CD4-positive, alpha-beta T cell treated with Interleukin-1 beta for 1 hour (primary cell): ENCODE measurements at places on chromosomes 2 and 18.
A peak's percentile ranks its signal among the peaks of the same experiment; 100 is the strongest.

DNA sequence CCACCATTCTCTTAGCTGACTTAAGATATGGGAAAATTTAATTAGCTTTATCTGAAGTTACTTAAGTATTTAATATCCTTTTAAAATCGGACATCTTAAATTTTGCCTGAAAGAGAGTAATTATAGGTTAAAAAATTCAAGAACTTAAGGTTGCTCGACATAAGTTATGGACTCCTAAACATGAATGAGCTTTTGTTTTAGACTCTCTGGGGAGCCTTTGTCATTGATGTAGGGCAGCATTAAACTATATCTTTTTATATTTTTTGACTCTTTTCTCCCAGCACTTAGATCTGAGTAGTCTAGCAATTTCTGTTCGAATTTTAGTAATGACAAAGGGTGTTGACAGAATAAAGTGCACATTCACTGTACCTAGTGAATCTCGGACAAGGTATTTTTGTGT, 4.7 kb downstream of the PHLPP1 start:
- no peak for DNase-seq

- no peak for DNase-seq
These were observed 270.3 kb downstream of the ATAD2B start for GRCh38 chr2:23656597-23656973.

- DNase-seq: no peak
These were observed 203.7 kb downstream of the KLHL29 start for GRCh38 chr2:23588508-23589201.

- DNase-seq: no peak
These were observed 475.0 kb upstream of the POU3F3 start for GRCh38 chr2:104378853-104379374.

DNA sequence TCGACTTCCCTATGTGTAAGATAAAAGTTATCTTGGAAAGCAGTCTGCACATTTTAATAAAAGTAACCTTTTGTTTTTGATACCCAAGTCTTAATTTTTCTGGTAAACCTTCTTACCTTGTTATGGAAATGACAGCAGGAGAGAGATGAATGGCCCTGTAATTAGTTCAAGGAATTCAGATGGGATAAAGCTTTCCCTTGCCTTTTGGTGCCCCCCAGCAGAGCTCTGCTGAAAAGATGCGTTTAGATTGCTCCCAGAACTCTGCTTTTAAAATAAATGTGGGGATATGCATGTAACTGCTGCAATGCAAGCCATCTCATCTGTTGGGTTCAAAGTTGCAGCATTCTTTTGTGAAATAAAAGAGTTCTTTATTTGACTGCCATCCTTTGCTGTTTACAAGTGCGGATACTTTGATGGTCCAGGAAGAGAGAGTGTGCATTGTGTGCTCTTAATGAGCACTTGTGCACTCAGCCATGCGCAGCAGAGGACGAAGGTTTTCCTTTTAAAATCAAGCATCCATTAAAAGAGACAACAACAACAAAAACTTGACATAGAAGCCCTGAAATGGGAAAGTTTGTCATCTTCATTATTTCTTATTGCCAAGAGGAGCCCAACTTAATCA, 176.7 kb upstream of the ST6GAL2 start:
- no peak for DNase-seq

GRCh38 chr2:146321175-146321574, 1523.7 kb upstream of the ACVR2A start:
- DNase-seq: no peak

DNA sequence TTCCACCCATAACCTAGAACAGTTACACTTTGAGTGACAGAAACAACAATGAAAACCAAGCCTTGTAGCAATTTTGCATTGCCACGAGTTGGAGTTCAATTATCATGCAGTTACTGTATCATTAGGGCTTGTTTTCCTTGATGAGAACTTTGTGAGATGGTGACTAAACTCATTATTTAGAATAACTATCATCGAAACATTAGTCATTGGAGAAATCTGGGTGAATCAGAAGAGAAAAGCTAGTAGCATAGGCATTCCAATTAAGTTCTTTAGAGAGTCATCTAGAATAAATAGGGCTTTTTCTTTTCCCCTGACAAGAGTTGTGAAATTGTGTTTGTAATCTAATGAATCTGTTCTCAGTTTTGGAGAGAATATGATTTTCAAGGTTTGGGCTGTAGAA, 122.8 kb upstream of the DOCK10 start:
- DNase-seq: no peak

DNA sequence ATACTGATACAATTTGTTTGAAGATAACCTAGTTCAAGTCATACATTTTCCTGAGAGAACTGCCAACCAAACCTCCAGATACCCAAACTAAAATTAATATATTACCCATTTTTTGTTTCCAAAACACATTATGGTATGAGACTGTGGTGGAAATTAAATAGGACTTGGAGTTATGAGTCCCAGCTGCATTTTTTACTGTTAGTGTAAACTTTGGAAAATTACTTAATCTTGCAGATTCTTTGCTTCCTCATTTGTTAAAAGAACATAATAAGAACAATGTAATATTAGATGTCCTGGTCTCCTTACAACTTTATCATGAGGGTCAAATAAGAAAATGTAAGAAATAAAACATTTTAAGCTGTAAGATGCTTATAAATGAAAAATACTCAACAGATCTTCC, 98.2 kb upstream of the TRIB2 start:
- no peak for DNase-seq

- DNase-seq: peak; percentile 2
These were observed 376 bp downstream of the NDUFA10 start for GRCh38 chr2:240024766-240025165.

GRCh38 chr2:238670111-238670585, 177.7 kb upstream of the TWIST2 start:
- DNase-seq: no peak

GRCh38 chr2:6906165-6906741, 11.0 kb upstream of the RNF144A start:
- DNase-seq: no peak

DNA sequence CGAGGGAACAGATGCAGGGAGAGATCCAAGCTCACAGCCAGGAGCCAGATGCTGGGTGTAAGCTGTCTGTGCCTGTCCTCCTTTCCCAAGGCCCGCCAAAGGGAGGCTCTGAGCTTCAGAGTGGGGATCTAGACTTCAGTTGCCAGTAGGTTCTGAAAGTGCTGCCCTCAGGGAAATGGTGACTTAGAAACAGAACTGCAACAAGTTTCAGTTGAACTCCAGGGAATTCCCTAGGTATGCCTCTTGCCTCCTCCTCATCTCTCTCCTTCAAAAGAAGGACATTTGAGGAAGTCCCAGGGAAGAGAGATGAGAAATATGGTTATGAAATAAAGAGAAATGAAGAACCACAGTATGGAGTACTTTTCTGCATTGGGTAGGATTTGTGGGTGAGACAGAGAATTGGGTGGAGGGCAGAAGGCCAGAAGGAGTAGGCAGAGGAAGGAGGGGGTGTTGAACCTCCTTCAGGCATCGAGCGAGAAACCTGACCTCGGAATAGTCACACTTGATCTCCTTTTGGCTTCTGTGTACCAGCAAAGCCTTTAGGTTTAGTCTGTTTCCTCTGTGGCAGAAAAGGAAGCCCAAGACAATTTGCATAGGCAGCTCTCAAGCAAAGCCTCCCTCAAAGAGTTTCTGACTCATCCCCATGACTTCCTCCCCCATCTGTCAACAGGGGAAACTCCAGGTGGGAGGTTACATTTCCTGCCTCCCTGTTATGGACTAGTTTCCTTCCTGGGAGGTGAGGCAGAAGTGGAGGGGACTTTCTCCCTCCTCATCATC, 45.7 kb downstream of the QPCT start:
- DNase-seq: peak; percentile 72

DNA sequence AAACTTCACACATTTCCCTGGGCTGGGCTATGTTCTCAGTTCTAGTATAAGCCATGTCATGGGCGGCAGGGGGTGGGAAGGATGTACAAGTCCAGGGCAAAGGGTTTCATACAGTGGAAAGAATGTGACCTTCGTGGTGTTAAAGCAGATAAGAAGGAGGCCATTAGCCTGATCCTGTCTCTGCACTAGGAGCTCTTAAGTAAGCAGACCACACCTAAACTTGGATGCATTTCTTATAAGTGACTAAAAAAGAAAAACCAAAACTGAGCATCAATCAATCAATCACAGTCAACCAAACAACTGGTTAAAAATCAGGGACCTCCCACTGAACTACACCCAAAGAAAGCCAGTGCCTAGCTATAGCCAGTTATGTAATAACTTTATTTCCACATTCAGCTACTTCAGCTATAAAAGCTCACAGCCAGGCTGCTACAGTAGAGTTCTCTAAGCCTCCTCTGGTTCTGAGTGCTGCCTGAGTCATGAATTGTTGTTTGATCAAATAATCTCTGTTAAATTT, 46.8 kb upstream of the RIOK3 start:
- DNase-seq: no peak

DNA sequence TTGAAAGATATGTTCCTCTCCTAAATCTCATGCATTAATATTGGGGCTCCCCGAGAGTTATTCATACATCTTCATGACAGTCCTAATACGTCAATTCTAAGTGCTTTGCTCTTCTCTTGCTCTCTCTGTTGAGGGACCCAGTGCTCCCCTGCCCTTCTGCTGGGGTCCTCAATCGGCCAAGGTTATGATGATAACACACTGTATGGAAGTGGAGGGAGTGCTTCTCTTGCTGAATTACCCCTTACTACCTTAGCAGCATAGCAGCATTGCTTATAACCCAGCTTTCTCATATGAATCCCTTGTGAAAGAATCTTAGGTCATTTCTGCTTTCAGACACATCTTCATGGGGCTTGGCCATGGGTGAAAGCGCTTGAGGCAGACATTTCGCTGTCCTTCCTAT, 43.2 kb downstream of the ITPRID2 start:
- DNase-seq: no peak

DNA sequence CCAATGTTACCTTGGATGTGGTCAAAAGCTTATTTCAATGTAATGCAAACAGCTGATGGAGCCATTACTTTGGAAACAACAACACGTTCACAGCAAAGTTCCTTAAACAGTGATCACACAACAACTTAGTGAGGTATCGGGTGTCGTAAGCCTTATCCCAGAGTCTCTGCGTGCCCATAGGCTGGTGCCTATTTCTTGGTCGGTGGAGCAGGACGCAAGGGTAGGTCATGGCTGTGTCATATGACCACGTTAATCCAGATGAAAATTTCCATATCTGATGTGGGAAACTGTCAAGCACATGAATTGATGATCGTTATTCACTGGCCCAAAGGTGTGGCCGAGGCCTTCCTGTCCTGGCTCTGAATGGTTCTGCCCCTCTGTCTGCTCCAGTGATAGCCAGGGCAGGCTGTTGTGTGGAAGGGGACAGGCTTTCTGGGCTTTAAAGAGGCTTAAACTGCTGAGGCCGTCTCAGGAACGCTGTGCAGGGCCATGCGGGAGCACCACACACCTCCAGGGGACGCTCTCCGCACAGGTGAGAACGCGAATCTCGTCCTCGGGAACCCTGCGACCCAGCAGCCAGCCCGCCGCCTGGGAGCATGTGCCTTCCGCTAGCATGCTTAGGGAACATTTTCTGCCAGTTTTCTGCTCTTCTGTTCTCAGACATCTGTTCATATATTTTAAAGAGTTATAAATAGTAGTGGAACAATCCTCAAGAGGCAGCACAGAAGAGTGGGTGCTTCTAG, 90.6 kb downstream of the KCTD1 start:
- no peak for DNase-seq

DNA sequence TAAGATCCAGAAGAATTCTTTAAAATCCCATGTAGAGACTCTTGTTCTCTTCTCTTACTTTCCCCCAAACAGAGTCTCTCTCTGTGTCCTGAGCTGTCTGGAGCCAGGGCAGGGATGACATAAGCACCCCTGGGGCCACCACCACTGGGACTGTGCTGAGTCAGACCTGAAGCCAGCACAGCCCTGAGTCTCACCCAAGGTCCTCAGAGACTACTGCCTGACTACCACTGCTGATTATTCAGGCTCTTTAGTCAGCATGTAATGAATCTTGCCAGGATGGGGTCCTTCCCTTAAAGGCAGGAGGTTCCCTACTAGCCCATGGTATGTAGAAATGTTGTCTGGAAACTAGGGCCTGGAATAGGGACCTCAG, 34.9 kb upstream of the DYNC1I2 start:
- DNase-seq: no peak

DNA sequence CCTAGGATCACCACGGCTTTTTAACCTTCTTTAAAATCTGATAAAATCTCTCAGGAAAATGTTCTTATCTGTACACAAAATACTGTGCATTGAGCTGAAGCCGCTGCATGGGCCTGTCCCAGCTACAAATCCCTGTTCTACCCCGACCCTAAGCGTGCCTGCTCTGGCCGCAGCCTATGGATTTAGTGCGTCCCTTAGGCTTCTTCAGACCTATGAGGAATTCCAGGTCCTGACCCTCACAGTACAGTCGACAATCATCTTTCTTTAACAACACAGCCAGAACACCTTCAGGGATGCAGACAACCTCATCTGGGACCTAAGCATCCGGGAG, 477 bp upstream of the WDCP start:
- DNase-seq: no peak

- DNase-seq: peak; percentile 34
These were observed 1.3 kb downstream of the SFTPB start for GRCh38 chr2:85666435-85667316.

DNA sequence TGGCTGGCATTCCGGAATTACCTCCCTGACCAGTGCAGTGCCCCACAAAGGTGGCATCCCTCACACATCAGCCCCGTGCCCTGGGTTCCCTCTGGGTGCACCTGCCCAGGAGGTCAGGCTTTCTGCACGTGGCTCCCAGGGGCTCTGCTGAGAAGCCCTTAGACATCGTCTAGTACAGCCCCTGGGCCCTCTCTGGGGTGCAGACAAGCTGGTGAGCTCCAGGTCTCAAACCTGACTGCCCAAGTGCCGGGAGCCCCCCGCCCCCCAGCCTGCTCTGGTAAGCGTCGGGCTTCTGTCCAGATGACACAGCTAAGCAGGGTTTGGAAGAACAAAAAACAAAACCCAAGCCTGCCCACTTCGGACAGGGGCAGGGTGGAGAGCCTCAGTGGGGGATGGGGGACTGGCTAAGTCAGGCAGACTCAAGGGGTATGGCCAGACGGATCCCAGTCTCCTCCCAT, 20.2 kb downstream of the TWIST2 start:
- no peak for DNase-seq
